NCI-H2227 treated with DMSO at 0.1 percent for 48 hours (cell line): ENCODE measurements at places on chromosomes 5 and 9.

DNA sequence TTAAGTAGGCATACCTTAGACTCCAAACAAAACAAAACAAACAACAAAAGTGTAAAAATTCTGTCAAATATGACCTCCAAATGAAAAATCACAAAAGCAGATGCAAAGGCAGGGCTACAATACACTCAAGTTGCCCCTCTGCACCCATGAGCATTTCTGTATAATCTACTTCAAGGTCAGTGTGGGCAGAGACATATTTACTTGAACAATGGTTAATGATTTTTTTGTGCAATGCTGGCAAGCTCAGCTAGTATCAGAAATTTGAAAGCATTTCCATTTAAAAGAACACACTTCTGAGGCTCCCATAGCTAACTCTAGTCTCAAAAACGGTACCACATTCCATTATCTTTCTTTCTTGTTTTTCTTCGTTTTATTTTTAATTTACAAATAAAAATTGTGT, 57.9 kb downstream of the PLCXD3 start:
- DNase-seq, result no peak

GRCh38 chr9:71079451-71079850, 42.0 kb downstream of the TRPM3 start:
- no peak for DNase-seq

GRCh38 chr9:17509151-17509550, 69.7 kb upstream of the SH3GL2 start:
- DNase-seq, result no peak

GRCh38 chr5:139783436-139783965, 12.1 kb upstream of the PSD2 start:
- no peak for DNase-seq

- DNase-seq, result no peak
These were observed 53.7 kb downstream of the MARCHF3 start for GRCh38 chr5:126976520-126977172.

DNA sequence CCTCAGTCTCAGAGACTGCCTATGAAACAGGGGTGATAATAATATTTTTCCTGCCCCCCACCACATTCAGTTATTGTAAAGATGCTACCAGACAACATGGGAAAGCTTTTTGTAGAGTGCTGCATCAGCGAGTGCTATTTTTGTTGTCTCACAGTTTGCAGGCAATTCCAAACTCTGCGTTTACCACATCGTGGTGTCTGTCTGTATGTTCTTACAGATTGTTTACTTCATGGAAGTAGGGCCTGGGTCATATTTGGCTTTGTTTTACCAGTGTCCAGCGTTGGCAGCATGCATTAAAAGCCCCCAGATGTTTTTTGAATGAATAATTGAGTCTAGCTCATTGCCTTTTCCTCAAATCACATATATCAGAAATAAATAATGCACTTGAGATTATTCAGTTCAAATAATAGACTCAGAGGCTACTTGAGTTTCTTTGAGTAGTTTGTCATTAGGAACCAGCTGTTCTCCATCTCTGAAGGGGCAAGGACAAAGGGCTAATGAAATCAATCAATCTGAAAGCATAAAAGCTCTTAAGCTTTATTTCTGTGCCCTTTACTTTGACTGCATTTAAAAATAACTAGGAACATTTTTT, 243.7 kb downstream of the CWC27 start:
- peak; percentile 54 for DNase-seq

DNA sequence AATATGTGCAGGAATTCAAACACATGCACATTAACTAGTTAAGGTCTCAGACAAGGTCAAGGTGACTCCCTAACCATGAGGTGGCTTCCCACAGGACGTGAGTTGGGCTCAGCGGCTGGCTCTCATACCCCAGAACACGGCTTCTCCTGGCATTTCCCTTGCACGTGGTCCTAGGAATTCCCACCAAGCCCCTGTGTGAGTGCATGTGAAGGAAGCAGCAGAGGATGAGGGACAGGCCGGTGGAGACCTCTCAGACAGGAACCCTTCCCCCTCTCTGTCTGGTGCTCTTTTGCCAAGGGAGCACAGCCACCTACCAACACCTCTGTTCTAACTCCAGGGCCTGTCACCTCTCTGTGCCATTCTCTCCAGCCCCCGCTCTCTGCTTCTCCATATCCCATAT, 271.0 kb downstream of the FSTL4 start:
- no peak for DNase-seq

GRCh38 chr5:149937610-149938009, 7.0 kb downstream of the PDE6A start:
- DNase-seq, result no peak

- peak; percentile 18 for DNase-seq
These were observed 459 bp upstream of the ERAP2 start for GRCh38 chr5:96875791-96876291.

DNA sequence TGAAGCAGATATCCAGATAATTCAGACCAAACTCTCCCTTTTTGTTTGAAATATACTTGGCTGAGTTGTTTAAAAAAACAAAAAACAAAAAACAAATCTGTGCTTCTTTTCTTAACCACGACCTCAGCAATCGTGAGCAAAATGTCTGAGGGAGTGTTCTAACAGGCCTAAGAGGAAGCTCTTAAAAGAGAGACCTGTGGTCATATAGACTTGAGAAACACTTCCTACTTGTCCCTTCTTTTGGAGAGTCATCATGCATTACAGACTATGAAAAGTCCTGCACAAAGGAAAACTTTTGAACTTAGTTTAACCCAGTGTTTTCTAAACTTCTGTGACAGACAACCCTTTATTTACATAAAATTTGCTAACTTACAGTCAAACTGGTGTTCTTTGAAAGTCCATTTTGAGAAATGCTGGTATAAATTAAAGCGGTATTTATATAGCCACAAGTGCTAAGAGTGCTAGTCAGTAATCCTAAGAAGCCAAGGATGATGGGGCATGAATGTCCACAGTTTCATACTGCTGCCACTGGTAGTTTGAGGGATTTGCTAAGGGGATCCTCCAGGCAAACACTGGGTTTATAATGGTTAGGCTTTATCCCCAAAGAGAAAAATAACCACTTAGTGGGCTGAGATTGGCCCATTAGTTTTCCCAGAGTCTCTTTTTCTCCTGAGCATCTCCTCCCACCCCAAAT, 199.8 kb downstream of the LRRC70 start:
- no peak for DNase-seq

- DNase-seq, result no peak
These were observed 2.9 kb downstream of the RPL12 start for GRCh38 chr9:127448112-127448805.

GRCh38 chr5:175123542-175123941, 320.4 kb downstream of the DRD1 start:
- no peak for DNase-seq

DNA sequence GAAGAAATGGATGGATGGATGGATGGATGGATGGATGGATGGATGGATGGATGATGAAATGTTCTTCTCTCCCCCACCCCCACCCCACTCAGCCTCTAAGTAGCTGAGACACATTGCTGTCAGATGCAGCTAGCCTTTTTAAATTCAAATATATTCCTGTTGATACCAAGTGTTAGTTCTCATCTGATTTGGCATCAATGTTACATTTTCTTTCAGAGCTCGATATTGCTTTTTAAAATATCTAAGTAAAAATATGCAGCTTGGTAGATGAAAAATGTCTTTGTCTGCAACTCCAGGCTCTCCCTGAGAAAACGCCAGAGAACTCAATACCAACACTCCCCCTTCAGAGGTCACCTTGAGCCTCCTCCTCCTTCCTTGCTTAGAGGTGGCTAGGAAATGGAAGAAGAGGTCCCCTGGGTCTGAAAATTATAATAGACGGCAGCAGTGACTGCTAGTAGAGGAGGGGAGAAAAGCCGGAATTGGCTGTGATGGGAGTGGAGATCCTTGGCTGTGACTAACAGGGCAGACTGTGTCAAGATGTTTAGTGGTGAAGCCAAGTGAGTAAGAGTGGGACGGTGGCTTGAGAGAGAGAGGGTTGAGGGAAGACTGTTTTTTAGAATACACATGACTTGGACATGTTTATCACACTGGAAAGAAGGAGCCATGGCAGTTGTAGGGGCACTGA, 156.0 kb downstream of the ZNF462 start:
- no peak for DNase-seq

DNA sequence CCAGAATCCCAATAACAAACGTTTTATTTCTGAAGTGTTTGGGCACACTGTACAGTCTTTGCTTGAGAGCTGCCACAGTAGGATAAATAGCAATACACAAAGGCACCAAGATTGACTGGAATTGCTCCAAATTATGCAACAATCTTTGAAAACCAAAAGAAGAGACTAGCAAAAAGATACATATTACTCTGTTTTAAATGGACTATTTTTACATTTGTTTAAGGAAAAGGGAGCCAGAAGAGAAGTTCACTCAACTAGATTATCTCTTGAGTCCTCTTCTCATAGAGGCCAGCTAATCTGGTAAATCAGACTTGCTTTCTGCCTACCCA, 385.0 kb upstream of the SLC30A5 start:
- DNase-seq, result no peak

DNA sequence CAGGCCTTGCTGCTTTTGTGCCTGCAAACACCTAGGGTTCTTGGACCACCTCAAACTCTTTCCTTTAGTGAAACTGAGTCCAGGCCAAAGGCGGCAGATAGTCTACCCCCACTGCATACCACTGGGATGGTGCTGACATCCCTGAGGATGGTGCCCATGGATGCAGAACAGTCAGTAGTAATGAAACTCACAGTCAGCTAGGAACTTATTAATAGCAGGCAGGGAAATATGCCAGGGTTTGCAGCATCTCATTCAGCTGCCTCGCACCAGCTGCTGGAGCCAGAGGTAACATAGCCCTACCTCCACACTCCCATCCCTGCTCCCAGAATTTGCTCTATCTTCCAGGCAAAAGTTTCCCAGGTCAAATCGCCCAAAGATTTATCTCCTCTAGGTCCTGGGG, 189.1 kb downstream of the SREK1 start:
- DNase-seq, result no peak

- no peak for DNase-seq
These were observed 14.0 kb downstream of the TGFBR1 start for GRCh38 chr9:99118782-99119466.

DNA sequence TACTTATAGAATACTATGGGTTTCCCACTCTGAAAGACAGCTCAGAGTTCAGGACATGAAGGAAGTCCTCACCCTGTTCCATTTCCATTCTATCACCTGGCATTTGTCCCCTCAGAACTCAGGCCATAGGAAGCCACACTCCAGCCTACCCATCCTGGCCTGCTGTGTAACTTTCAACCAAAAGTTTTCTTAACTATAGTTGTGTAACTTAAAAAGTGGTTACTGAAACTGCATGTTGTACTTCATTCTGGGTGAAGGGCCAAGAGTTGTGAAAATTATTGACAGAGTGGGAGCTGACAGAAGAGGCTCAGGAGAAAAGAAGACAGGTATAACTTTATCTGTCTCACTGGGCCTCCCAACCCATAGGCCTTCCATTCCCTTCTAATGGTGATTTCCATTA, 212.5 kb downstream of the RAB3C start:
- DNase-seq, result no peak

DNA sequence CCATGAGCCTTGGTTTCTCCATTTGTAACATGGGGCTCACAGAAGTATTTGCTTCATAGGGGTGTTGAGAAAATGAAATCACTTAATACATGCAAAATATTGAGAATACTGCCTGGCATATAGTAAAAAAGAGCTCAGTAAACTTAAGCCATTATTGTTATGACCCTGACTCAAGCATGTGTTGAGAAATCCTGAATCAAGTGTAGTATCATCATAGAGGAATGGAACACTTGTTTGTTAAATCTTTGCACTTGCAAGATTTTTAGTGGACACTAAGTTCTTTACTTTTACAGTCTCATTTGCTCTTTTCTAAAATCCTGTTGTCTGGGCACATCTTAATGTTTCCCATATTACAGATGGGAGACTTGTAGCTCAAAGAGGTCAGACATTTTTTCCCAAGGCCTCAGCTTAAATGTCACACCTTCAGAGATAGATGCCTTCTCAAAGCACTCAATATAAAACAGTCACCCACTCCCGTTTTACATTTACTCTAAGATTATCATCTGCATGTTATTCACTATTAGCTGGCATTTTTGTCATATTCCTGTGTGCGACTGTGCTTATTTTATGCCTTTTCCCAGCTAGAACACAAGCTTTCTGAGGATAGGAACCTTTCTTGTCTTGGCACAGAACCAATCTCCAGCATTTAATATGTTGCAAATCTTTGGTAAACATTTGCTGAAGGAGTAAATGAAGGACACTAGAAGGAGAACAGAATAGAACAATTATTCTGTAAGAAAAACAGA, 250.0 kb upstream of the TNC start:
- no peak for DNase-seq

- DNase-seq, result no peak
These were observed 72.5 kb downstream of the AUH start for GRCh38 chr9:91289244-91289643.

DNA sequence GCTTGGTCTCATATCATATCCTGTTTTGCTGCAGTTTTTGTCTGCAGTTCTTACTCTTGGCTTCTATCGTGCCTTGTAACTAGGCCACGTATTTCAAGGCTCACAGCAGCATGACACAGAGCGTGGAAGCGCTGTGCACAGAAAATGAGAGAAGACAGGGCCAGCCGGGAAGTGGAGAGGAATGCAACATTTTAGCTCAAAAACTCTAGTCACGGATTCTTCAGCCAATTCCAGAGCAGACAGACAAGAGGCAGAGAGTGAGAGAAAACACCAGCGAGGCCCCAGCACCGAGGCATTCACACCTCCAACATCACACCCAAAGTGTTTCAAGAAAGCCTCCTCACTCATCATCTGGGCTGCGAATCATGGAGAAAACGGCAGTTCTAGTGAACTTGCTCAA, 160.8 kb downstream of the DNAH5 start:
- no peak for DNase-seq
